NCI-H2227 treated with DMSO at 0.1 percent for 48 hours (cell line): ENCODE measurements at places on chromosomes 7 and 10.

DNA sequence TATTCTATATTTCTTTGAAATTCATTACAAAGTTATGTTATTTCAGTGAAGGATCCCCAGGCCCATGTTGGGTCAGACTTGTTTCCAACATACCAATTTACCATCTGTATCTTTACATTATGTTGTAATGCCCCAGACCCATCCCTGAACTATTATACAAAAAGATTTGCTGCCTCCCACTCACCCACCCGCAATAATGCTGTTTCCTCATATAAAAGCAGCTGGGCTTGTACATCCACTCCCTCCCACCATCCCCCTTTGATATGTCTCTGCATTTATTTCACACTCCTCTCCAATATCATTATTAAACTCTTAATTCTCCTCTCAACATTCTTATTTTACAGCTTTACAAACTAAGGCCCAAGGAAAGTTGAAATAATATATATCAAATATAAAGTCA, 153.7 kb downstream of the DOCK4 start:
- DNase-seq, result no peak

GRCh38 chr10:30704026-30704600, 74.6 kb upstream of the LYZL2 start:
- no peak for DNase-seq

DNA sequence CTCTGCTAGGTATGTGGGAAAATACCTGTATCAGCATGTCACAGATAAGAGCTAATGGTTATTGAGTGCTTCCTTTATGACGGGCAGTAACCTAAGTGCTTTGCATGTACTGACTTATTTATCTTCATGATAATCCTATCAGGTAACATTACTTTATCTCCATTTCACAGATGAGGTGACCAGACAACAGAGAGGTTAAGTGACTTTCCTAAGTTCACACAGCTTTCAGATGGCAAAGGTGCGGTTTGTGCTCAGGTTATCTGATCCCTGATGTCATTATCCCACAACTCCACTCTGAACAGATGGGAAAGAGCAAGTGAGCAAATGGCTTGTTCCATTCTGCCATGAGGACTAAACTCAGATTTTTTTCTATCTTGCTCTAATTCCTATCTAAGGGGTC, 217.0 kb upstream of the PODXL start:
- no peak for DNase-seq

- DNase-seq, result no peak
Observed at GRCh38 chr7:44264221-44264931, 61.0 kb downstream of the CAMK2B start.

GRCh38 chr7:128699196-128699712, 27.2 kb downstream of the GARIN1A start:
- no peak for DNase-seq

DNA sequence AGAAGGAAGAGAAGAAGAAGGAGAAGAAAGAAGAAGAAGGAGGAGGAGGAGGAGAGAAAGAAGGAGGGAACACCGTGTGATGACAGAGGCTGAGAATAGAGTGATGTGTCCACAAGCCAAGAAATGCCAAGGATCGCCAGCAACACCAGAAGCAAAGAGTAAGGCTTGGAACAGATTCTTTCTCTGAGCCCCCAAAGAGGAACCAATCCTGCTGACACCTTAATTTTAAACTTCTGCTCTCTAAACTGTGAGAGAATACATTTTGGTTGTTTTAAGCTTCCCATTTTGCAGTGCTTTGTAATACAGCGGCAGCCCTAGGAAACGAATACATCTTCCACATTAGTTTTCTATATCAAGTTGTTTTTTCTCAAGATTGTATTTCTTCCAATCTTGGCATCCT, 13.9 kb upstream of the WNT8B start:
- no peak for DNase-seq

DNA sequence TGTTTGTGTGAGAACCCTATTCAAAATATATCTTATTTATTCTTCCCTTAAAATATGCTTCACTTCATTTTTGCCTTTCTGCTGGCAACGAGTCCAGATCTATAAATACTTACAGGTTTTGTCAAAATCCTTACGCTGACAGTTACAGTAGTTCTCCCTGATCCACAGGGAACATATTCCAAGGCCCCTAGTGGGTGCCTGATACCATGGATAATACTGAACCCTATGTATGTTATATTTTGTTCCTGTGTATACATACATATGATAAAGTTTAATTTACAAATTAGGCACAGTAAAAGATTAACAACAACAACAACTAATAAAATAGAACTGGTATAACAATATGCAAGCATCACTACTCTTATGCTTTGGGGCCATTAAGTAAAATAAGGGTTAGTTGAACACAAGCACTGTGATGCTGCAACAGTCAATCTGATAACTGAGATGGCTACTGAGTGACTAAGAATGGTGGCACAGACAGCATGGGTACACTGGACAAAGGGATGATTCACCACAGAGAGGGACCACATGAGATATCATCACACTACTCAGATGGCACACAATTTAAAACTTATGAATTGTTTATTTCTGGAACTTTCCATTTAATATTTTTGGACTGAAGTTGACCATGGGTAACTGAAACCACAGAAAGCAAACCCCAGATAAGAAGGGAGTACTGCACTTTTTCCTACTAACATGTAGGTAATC, 29.4 kb upstream of the PCGF5 start:
- no peak for DNase-seq

GRCh38 chr7:69162931-69163670, 435.2 kb upstream of the AUTS2 start:
- no peak for DNase-seq

GRCh38 chr10:93199191-93199751, 125.6 kb downstream of the CYP26A1 start:
- DNase-seq, result no peak

DNA sequence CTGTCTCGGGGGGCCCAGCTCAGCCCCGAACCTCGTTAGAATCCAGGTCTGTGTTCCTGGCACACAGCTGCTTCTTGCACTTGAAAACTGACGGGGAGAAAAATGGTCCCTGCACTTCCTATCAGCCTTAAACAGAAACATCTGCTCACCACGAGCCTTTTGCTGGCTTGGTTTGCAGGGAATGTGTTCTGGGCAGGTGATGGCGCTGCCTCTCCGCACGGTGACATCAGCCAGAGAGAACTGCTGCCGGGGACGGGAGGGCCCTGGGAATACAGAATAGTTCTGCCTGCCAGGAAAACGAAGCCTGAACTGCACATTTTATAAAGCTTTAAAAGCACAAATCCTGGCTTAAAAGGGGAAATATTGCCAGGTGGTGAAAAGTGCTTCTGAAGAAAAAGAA, 622.5 kb downstream of the TYW1 start:
- no peak for DNase-seq

- no peak for DNase-seq
Observed at GRCh38 chr7:99362801-99363200, 11.7 kb upstream of the ARPC1B start.

DNA sequence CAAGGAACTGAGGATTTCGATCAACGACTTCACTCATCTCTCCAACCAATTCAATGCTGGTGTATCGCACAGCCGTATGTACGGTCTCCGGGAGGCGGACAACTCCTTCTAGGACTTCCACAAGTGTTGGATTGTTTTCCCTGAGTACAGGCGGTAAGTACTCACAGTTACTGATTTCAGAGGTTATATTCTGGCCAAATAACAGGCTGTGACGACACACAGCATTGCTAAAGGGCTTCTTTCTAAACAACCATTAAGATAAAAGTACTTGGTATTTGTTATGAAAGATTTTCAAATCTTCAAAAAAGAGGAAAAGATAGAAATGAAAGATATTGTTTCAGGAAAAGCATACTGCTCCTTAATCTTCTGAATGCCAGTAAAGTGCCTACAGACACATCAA, 52.2 kb downstream of the IRF5 start:
- no peak for DNase-seq

- DNase-seq, result no peak
Observed at GRCh38 chr10:33612551-33612950, 278.1 kb upstream of the NRP1 start.

DNA sequence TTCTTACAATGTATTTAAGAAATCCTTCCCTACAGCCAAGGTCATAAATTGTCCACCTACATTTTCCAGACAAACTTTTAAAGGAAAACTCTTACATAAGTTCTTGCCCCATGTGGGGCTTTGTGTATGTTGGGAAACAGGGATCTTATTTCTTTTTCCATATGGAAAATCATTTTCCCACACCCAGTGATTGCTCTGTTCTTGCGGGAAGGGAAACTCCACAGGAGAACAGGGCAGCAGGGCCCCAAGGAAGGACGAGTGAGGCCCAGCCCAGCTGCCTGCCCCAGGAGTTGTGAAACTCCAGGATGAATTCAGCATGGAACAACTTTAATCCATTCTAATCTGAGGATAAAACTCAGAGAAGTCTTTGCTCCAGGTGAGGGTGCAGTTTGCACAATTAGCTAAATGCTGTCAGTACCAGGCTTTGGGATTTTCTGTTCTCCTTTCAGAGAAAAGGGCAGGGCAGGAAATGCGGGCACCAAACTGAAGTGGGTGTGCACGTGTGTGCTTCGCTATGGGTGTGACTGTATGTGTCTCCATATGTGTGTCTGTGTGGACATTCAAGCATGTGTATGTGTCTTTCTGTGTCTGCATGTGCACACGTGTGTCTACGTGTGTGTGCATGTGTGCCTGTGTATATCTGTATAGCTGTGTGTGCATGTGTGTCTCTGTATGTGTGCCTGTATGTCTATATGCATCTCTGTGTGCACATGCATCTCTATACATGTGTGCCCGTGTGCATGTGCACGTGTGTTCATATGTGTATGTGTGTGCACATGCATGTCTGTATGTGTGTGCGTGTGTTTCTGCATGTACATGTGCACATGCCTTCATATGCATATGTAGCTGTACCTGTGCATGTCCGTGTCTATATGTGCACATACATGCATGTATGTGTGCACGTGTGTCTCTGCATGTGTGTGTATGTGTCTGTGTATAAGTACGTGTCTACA, 102.0 kb upstream of the FAM20C start:
- no peak for DNase-seq

- DNase-seq, result no peak
Observed at GRCh38 chr10:10911471-10911921, 106.2 kb upstream of the CELF2 start.

- no peak for DNase-seq
Observed at GRCh38 chr10:82850191-82850590, 975.2 kb downstream of the NRG3 start.

DNA sequence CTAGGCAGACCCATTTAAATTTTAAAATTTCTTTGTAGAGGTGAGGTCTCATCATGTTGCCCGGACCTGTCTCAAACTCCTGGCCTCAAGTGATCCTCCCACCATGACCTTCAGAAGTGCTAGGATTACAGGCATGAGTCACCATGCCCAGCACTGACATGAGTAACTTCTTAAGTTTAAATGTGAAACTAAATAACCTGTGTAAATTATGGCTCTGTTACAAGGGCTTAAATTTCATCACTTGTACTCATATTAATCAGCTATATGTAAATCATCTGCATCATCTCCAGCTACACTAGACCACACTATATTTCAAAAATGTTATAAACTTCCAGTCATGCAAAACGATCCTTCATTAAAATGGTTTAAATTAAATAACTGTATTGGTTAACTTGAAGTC, 56.1 kb downstream of the ATAD1 start:
- DNase-seq, result no peak

- DNase-seq, result no peak
Observed at GRCh38 chr10:33355274-33355673, 20.8 kb upstream of the NRP1 start.

DNA sequence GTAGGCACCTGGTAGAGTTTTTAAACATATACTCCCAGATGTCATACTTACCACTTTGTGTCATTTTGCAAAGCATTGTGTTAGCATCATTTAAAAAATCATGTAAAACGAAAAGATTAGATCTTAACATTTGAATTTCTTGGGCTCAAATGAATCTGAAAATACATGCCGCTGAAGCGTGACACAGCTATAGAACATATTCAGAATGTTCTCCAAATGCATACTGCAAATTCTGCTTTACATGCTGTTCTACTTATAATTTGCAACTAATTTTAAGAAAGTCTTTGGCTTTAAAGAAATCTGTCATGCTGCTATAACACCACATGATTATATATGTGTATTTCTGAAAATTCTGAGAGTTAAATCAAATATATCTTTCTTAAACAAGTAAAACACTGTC, 109.2 kb upstream of the CAV2 start:
- no peak for DNase-seq

DNA sequence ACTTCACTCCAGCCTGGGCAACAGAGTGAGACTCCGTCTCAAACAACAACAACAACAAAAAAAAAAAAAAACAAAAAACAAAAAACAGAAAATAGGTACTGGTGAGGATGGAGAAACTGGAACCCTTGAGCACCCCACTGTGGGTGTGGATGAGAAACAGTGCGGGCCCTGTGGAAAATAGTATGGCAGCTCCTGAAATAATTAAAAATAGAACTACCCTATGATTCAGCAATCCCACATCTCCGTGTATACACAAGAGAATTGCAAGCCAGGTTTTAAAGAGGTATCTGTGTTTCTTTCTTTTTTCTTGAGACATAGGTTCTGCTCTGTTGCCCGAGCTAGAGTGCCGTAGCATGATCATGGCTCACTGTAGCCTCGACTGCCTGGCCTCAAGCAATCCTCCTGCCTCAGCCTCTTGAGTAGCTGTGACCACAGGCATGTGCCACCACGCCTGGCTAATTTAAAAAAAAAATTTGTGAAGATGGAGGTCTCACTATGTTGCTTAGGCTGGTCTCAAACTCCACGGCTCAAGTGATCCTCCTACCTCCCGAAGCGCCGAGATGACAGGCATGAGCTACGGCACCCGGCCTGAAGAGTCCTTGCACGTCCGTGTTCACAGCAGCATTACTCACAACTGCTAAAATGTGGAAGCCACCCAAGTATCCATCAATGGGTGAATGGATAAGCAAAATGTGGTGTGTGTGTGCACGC, 39.5 kb downstream of the EBF3 start:
- no peak for DNase-seq

DNA sequence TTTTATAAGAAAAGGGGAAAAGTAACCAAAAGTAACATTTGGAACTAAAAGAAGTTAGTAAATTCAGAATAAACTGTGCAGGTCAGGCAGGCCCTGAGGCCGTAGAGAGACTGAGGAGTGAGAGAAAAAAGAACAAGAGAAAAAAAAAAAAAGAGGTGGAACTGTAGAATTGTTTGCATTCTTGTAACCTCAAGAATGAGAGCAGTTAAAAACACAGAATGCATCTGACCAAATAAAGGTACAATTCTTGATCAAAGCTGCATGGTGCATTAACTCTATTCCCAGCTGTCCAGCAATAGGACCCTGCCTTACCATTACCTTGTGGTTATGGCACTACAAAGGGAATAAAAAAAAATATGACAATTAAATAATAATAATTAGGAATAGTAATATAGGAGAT, 170.1 kb upstream of the SEMA3A start:
- no peak for DNase-seq

DNA sequence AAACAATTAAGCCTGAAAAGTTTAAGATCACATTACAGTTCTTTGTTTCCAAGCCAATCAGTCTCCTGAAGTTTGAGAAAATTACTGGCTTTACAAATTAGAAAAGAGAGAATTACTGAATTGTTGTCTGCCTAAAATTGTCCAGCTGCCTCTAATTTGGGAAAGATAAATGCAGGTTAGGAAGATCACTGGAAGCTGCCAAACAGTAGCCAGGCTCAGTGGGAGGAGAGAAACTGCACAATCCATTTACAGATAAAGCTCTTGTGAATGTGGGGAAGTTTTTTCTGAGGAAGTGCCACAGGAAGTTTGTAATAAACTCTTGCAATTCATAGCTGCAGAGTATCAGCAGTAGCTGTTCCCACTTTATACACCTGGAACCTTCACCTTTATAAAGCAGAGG, 100.7 kb downstream of the IQUB start:
- DNase-seq, result no peak

- no peak for DNase-seq
Observed at GRCh38 chr7:4561795-4562194, 120.3 kb upstream of the FOXK1 start.

- DNase-seq, result no peak
Observed at GRCh38 chr10:71888248-71888622, 37.2 kb upstream of the PSAP start.
